GM13976 (cell line): ENCODE measurements at places on chromosomes 7 and 10.
A peak's percentile ranks its signal among the peaks of the same experiment; 100 is the strongest.

- DNase-seq, result no peak
Measured at GRCh38 chr10:123864923-123865322, 26.7 kb downstream of the CPXM2 start.

GRCh38 chr7:140534743-140535142, 55.4 kb upstream of the MKRN1 start:
- no peak for DNase-seq

DNA sequence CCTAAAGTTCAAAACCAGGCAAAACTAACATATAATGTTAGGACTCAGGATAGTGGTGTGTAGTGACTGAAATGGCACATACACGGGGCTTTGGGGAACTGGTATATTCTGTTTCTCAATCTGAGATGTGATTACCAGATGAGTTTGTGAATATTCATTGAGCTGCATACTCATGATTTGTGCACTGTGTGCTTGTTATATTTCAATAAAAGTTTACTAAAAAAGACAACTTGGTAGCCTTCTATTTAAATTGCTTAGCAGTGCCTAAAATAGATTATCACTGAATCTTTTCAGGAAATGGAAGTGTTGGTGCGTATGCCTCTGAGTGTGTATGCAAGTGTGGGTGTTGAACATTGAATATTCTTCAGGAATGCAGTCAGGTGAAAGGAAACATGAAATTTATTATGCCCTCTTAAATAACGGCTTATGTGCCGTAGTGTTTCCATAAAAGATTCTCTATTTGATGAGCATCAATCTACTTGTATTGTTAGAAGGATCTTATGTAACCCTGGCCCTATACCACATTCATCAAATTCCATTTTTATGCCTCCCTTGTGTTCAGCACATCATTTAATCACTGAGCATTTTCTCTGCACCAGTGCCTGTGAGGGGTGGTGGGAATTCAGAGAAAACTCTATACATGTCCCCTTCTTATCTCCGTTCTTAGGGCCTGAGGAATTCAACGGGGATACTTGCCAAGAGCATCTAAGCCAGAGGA, 82.6 kb upstream of the AUTS2 start:
- DNase-seq, result no peak

DNA sequence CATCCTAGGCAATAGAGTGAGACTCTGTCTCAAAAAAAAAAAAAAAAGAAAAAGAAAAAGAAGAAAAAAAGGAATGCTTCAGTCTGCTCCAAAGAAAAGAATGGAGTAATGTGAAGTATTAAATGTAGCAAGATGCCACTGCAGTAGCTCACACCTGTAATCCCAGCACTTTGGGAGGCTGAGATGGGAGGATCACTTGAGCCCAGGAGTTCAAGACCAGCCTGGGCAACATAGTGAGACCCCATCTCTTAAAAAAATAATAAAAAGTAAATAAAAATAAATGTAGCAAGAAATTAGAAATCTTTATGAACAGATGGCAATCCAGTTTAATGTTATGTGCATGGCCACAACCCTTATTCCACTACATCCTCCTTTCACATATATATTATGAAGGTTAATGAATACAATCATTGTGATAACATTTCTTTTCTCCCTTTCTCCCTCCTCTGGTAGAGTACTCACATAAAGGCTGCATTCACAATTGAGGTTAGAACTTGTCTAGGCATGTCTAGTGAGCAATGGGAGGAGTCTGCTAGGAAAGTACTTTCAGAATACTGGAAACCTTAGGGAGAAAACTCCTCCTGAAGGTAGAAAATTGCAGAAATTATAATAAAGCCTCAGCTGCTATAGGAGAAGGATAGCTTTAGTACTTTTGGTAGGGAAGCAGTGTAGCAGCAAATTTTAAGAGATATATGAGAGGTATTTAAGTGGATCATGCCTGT, 20.4 kb downstream of the KLLN start:
- DNase-seq, result no peak

- DNase-seq, result no peak
Measured at GRCh38 chr7:22480523-22481075, 19.4 kb downstream of the STEAP1B start.

DNA sequence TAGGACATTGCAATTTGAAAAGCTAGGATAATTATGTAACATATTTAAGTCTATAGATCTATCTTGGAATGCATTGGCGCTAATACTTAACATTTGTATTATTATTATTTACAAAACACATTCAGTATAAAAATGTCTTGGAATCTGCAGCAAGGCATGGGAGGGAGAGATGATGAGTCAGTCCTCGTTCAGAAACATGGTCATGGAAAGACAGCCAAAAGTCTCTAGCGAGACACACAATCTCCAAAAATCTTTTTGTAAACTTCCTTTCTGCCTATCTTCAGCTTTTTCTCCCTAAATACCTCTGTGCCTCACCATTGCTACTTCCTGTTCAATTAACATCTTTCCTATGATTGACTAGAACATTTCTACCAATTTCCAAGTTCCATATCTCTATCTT, 188.4 kb upstream of the CACNA2D1 start:
- no peak for DNase-seq

DNA sequence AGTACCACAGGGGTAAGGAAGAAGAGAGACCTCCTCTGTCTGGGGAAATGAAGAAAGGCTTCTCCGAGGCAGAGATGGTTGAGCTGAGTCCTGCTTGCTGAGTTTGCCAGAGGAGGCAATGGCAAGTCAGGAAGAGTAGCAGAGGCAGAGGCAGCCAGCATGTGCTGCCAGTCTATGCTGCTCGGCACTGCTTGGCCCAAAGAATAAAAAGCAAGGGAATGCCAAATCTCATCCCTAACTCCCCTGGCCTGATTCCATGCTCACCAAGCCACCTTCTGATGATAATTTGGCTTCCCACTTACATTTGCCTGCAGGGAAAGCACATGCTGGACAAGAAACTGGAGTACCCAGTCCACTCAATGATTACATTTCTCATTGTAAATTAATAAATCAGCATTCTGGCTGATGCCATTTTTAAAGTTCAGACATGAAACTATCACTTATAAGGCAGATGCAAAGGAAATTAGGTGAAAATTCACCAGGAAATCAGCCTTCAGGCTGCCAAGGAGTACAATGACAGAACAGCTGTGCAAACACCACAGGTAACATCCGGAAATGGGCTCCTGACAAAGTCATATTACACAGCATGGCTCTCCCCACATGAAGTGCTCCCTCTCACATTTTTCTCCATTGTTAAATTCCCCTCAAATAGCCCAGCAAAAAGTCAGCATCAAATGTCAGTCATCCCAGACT, 245.9 kb downstream of the MTERF1 start:
- DNase-seq, result no peak

- DNase-seq, result no peak
Measured at GRCh38 chr10:21330628-21331020, 194.9 kb downstream of the SKIDA1 start.

GRCh38 chr10:124459395-124459794, 2.2 kb upstream of the LHPP start:
- DNase-seq, result no peak

DNA sequence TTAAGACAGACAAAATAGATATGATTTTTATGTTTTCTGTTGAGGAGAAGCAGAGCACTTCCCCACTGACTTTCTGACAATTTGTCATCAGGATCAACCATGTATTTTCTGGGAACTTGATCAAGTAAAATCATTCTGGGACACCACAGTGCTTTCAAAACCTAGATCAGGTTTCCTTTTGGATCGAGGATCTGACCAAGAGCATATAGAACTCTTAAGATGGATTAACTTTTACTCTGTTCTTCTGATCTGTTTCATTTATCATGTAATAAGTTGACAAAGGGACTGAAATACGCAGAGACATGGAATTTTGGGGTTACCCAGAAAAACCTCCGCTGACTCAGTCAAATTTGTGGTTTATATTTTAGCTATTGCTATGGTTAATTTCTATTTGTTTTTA, 136.0 kb upstream of the WNT16 start:
- DNase-seq, result no peak

GRCh38 chr7:55970978-55971377, 6.6 kb downstream of the NIPSNAP2 start:
- DNase-seq, result no peak

- DNase-seq, result no peak
Measured at GRCh38 chr7:107016312-107016711, 28.2 kb upstream of the PRKAR2B start.

DNA sequence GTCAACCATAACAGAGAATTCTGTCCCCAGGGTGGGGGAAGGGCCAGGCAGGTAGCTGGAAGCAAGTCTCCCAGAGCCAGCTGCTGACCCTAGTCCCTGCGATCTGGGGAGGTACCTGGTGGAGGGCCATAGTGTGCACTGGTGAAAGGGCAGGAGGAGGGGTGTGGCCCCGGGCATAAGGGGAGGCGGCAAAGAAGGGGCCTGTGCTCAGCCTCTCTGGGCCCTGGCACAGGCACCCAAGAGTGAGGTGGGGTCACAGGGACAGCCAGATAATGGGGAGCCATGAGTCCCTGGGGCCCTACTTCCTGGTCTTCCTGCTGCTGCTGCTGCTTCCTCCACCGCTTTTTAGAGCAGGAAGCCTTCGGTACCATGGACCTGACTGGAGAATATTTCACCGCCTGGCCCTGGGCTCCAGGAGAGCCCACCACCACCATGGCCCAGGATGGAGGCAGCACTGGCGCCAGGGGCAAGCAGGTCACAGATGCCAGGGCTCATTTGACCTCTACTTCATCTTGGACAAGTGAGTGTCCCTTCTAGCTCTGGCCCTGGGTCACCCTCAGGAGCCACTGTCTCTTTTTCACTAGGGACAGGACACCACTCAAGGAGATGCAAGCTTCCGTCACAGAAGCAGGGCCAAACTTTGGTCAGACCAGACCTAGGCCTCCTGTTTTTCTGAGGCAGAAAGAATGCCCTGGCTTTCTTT, at the start of gene ANTXRL:
TSS of gene ANTXRL (plus strand) at position 7 of the 703 bp plus-strand sequence. CDS start at position 273, 266 bp downstream.
- DNase-seq, result no peak

GRCh38 chr7:81684514-81685269, 85.2 kb downstream of the HGF start:
- peak; percentile 1 for DNase-seq

GRCh38 chr7:99485094-99485493, 12.4 kb downstream of the ZNF789 start:
- no peak for DNase-seq

DNA sequence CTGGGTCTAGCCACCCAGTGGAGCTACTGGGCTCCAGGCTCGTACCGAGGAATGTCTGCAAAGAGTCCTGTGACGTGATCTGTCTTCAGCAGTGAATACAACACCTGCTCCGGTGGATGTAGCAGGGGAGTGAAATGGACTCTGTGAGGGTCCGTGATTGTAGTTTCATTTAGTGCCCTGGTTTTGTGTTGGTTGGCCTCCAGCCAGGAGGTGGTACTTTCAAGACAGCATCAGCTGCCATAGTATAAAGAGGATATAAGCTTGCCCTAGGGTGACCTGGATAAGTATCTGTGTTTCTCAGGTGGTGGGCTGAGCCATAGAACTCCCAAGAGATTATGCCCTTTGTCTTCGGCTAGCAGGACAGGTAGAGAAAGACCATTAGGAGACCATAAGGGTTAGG, 24.6 kb upstream of the WNT2 start:
- DNase-seq, result no peak

DNA sequence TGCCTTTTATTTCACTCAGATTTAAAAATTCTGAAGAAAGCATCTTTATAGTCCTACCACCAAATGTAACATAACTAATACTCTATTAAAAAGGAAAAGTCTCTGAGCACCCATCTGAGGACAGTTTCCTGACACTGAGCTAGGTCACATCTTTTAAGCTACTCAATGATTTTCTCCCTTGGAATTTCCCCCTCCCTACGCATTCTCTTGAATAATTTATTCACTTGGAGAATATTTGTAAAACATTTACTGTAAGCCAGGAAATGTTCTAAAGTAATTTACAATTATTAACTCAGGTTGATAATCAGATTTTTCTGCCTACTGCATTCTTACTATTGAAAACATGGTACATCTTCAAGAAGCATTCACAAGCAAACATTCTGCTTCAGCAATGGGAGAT, 297.2 kb upstream of the VSTM2A start:
- DNase-seq, result no peak

- no peak for DNase-seq
Measured at GRCh38 chr10:78571286-78571685, 497.5 kb upstream of the ZMIZ1 start.

GRCh38 chr10:117365612-117366011, 9.6 kb downstream of the PDZD8 start:
- no peak for DNase-seq

GRCh38 chr10:110413049-110413783, 84.5 kb upstream of the DUSP5 start:
- no peak for DNase-seq

DNA sequence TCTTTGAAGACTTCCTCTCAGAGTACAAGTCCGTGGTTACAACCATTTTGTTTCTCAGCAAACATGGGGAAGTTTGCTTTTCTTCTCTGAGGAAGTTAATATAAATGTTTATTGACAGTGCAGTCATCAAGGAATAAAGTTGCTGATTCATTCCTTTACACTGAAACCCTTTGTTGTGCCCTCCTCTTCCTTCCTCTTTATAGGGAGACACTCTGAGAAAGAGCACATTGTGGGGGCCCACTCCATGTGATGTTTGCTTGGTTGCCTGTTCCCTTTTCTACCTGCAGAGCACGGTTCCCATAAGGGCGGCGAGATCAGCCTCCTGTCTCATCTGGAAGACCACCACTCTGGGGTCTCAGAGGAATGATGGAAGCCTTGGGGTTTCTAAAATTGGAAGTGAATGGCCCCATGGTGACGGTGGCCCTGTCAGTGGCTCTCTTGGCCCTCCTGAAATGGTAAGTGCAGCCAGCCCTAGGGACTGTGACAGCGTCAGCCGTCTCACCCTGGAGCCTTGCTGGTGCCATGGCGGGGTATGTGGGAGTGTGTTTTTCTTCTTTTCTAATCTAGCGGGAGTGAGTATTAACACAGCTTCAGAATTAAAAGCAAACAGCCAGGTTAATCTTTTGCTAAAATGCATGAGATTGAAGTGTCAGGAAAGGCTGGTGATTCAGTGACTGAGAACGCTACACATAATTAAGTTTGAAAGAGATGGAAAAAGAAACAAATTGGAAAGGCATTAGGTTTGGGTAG, at the start of gene TBXAS1:
TSS of gene TBXAS1 (plus strand) at position 240 of the 750 bp plus-strand sequence. CDS start at position 367, 127 bp downstream.
- no peak for DNase-seq

GRCh38 chr7:30652132-30652531, 30.1 kb downstream of the CRHR2 start:
- DNase-seq, result no peak

GRCh38 chr7:112503361-112503972, 22.7 kb downstream of the LSMEM1 start:
- no peak for DNase-seq

GRCh38 chr7:85320699-85321476, 134.0 kb upstream of the SEMA3D start:
- DNase-seq, result no peak

DNA sequence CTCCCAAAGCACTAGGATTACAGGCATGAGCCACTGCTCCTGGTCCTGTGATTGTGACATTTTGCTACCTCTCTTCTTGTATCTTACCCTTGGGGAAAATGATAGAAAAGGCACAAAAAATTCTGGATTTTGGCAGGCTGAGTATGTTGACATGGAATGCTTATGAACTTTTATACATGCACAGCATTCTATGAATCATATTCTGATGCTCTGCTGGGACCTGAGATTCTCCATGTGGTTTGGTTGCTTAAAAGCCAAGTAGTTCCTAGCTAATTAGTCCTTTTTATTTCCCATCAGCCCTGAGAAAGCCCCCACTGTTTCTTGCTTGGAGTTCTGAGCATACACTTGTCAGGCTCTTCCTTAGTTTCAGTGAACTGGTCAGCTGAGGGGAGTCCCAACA, 8.3 kb upstream of the KAZALD1 start:
- no peak for DNase-seq

GRCh38 chr10:27496137-27496536, 8.0 kb upstream of the RAB18 start:
- no peak for DNase-seq

GRCh38 chr7:8594115-8594514, 160.7 kb downstream of the NXPH1 start:
- DNase-seq, result no peak

GRCh38 chr7:151756076-151756731, 120.7 kb downstream of the PRKAG2 start:
- DNase-seq, result peak; percentile 55
